NCI-H187 (cell line): ENCODE measurements at places on chromosomes 2 and 18.
A peak's percentile ranks its signal among the peaks of the same experiment; 100 is the strongest.

- DNase-seq: no peak
Observed at GRCh38 chr2:146661473-146662096, 1183.2 kb upstream of the ACVR2A start.

- no peak for DNase-seq
Observed at GRCh38 chr2:148926981-148927401, 52.0 kb downstream of the KIF5C start.

DNA sequence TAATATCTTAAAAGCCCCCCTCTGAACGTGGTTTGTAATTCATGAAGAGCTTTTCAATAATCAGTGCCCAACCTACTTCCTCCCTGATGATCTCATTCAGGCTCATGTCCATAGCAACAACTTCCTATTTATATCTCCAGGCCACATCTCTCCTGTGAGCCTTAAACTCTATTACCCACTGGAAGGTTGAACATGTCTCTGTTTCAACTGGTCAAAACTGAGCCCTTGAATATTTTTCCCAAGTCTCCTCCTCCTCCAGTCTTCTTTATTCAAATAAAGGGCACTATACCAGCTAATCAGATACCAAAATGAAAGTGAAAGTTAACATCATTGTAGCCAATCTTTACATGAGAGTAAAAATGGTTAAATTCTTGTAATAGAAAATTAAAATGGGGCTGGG, 63.7 kb upstream of the ITGA4 start:
- no peak for DNase-seq

DNA sequence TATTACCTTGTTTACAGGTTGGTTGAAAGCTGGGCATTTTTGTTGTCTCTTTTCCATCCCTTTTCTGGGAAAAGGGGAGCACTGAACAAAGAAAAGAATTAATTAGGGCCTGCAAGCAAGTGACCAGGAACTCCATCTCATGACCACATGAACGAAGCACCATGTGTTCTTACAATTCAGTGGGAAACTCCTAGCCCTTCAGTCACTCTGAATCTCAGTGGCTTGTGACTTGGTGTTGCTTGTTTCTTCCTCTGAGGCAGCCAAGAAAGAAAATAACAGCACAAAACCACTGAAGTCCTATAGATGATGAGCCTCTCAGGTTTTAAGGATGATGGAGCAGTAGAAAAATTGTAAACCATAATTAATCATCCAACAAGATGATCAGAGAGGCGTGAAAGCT, 129.1 kb upstream of the CAB39 start:
- no peak for DNase-seq

DNA sequence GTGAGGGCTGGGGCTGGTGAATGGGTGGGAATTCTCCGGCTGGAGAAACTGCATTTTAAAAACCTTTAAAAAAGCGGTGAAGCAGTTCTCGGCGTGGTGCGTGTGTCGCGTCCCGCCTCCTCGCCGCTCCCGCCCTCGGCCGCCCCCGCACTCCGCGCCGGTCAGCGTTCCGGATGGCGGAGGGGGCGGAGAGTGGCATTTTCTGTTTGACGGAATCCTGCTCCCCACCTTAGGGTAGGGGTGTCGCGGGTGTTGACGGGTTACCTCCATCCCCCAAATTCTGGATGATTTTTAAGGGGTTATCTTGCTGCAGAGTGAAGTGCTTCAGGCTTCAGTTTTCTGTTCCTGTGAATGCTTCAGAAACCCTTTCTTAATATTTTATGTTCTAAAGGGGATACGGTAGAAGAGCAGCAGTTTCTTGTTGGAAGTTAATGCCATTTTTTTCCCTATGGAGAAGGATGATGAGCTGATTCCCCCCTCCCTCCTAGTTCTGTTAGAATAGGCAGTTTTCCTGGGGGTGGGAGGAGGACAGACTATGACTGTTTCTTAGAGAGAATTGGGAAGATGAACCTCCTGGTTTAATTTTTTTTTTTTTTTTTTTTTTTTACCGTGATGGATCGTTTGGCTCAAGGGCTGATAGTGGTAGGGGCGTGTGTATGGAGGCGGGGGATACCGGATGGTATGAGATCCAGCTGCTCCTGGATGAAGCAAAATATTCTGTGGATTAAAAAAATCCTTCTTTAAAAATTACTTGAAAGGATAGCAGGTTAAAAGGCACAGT, 756 bp downstream of the ABI2 start:
- DNase-seq: no peak

GRCh38 chr2:217108086-217108485, 248.2 kb upstream of the TNP1 start:
- no peak for DNase-seq

DNA sequence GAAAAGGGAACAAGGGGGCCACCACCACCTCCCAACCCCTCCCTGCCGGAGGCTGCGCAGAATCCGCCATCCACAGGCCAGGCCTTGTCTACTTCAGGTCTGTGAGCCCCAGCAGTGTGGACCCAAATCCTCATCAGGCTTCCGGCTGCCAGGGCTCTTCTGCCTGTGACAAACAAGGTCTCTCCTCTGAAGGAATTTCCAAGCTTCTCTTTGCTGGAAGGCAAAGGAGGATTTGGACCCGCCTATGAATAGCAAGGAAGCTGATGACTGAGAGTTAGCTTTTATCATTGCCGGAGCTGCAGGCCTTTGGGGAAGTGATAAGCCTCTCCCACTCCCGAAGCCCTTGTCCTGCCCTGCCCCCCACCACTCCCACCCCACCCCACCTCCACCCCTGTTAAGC, 93.7 kb upstream of the SH3BP4 start:
- no peak for DNase-seq

- DNase-seq: no peak
Observed at GRCh38 chr18:79747156-79747845, 50.4 kb upstream of the KCNG2 start.

GRCh38 chr18:8406186-8406867, 202.9 kb upstream of the RAB12 start:
- DNase-seq: no peak

DNA sequence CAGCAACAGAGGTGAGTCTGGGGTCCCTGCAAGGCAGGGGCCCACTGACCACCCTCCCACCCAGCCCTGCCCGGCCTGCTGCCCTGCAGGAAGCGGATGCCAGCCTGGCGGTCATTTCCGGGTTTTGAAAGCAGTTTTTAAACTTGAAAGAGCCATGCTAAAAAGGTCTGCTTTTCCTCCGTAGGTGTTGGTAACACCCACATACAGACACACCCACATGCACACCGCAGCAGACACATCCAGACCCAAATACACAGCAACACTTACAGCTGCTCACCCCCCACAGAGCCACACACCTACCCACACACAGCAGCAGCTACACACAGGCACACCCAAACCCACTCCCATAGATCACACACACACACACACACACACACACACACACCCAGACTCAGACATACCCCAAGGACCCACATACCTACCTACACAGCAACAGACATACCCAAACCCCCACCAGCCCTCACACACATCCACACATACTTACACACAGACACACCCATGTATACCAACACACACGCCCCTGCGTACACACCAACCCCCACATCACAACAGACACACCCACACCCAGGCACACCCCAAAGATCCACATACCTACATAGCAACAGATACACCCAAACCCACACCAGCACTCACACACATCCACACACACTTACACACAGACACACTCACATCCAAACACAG, 7.6 kb downstream of the ZFP36L2 start:
- DNase-seq: no peak

DNA sequence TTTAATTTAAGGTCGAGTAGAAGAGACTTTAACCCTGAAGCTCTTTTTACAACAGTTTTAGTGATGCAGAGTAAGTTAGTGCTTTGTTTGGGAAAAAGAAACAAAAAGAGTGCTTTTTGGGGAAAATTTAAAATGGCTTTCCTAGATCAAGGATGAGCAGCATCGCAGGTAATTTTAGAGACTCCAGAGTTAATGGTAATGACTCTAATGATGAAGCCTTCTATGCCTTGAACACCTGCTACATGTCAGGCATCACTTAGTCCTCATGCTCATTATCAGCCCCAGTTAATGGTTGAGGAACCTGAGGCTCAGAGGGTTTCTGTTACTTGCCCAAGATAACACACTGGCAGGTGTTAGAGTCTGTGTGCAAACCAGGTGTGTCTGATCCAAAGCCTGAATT, 167.8 kb downstream of the ACOXL start:
- no peak for DNase-seq

DNA sequence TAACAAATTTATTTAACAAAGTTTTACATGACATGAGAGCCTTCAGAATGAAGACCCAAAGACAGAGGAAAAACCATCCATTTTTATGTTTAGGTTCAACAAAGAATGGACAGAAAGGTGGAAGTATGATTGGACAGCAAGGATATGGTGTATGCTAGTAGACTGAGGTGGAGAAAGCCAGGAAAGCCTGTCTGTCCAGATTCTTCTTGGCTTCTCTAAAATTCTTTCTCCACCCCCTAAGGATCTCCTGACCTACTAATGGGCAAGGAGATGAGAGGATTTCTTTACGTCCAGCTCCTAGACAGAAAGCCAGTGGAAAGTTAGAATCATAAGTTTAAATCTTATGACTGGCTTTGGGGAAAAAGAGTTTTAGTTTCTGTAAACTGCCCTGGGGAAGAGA, 3.0 kb downstream of the ATIC start:
- no peak for DNase-seq

GRCh38 chr2:133801946-133802345, 233.7 kb upstream of the NCKAP5 start:
- peak; percentile 66 for DNase-seq

DNA sequence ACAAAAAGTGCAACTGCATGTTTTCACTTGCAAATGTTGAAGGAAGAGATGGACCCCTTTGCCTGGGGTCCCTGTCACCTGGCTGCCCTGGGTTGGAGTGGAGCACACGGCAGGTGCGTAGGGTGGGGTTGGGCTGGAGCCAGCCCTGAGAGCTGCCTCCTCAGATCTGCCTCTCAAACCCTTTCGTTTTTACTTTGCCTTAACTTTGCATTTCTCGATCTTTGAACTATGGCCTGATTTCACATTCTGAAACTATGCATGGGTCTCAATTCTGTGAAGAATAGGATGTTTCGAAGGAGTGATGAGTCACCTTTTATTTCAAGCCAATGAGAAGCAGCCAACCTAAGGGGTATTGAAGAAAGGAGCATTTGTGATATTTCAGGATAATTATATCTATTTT, 132.8 kb downstream of the ACOXL start:
- DNase-seq: no peak

DNA sequence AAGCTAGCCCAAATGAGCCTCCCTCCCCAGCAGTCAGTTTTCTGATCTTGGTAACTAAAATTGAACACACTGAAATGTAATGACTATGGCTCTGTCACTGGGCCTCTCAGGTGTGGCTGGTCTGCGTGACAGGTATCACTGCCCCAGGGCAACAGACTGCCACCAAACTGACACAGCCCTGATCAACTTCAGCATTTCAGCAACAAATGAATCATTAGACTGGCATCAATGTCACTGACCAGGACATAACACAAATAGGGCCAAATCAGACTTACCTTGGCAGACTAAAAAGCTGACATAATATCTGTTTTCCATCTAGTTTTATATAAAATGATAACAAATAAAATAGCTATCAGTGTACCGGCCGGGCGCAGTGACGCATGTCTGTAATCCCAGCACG, 290.8 kb upstream of the CHAC2 start:
- no peak for DNase-seq

DNA sequence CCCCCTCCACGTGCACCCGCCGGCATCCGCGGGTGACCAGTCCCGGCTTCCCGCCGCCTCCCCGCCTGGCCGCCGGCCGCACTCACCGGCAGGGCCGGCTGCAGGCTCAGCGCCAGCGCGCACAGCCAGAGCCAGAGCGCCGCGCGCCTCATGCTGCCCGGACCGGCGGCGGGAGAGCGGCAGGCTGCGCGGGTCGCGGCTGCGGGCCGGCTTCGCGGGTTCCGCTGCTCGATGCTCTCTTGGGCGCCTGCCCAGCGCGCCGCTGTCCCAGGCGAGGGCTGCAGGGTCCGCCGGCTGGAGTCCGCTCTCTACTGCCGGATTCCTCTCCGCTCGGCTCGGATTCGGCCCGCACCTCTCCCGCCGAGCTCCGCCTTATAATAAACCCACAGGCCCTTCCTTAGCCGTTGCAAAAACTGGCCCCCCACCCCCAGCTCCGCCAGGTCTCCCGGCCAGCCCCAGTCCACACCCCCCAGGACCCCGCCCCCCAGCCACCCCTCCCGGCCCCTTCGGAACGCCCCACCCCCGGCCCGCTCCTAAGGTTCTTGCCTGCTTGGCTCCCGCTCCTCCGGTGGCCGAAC, at the start of gene SDC1:
Gene SDC1 (minus strand): TSS at position 415 of the 578 bp plus-strand sequence. CDS start 263 bp downstream, at position 152.
- DNase-seq: peak; percentile 84

DNA sequence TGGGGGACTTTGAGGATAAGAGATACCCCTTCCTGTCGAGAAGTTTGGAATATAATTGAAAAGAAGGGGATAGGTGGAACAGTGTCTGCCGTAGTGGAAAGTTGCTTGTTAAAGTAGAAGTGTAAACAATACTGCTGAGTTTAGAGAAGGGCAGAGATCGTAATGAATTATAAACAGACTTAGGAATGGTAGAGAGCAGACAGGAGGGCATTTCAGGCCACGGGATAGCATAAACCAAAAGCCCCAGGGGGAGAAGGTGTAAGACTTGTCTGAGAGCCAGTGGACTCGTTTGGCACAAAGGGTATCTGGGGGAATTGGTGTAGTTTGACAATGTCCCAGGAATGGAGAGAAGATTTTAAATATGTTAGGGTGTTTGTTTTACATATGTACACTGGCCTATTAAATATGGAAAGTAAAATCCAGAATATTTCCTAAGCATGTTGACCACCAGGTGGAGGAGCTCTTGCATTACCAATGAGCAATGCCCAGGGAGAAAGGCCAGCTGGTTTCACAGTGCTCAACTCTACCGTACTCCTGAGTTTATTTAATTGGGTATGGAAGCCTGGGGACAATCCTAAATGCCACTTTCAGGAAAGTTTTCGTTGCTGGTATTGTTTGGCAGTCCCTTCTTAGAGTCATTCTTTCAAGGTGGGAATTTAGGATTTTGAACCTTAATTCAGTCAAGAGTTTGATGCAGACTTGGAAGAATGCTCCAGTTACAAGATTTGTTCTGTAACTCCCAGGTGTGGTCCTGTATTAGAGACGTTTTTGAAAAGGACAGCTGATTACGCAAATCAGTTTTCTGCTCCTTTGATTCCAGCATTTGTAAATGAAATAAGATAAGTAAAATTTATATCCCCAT, 7.5 kb downstream of the COPS8 start:
- no peak for DNase-seq

DNA sequence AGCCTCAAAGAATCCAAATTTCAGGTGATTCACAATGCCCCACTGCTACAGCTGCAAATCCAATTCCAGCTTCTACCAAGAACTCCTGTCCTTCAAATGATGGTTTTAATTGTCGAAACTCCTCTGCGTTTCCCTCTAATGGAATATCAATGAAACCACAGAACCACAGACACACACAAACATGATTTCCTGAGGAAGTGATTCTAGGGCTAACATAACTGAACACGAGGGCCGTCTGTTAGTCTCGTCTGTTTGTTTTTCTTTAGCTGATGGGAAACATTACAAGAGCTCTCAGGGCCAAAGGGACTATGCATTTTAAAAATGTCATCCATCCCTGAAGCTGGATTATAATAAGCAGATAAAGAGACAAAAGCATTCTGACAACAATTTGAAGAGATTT, 59.4 kb downstream of the RNF152 start:
- DNase-seq: peak; percentile 10
